ENCODE measurements at places on chromosomes 4 and X.

- no peak for DNase-seq
Measured at GRCh38 chr4:163367651-163368050, 24.0 kb downstream of the NPY5R start.

DNA sequence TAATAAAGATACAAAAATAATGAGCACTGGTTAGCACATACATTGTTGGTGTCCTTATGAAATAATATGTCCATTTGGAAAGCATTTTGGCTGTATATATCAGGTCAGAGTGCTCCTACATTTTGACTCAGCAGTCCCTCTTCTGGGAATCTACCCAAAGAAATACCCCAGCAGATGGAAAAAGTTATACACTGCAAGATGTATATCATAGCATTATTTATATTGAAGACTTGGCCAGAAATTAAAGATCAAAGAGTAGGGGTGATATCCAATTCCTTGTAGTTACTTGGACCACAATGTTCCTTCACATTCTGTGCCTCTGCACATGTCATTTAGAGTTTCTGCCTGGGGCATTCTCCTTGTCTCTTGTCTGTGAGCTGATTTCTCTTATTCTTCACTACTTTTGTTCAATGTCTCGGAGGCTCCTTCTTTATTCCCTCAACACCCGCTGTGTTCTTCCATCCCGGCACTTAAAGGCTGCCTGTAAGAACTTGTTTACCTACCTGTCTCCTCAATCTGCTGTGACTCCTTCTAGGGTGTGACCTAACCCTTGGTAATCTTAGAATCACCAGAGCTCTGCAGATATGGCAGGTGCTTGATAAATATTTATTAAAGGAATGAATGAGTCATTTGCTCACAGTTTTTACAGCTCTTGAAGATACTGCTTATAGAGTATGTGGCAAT, 3.1 kb upstream of the TSPAN5 start:
- no peak for DNase-seq

DNA sequence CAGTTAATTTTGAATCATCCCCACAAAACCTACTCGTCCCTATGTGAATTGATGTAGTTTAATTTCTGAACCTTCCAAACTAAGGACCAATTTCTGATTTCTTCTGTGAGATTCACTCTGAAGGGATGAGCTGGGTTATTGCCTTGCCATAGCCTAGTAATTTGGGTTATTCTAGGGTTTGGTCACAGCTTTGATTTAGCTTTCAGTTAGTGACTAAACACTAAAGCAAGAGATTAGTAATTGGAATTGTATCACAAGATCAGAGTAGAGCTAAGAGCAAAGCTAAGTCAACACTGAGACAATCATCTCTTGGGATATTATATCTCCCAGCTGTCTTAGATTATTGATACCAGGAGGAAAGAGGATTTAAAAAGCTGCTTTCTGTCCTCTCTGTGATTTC, 588.0 kb downstream of the CCSER1 start:
- DNase-seq = no peak

DNA sequence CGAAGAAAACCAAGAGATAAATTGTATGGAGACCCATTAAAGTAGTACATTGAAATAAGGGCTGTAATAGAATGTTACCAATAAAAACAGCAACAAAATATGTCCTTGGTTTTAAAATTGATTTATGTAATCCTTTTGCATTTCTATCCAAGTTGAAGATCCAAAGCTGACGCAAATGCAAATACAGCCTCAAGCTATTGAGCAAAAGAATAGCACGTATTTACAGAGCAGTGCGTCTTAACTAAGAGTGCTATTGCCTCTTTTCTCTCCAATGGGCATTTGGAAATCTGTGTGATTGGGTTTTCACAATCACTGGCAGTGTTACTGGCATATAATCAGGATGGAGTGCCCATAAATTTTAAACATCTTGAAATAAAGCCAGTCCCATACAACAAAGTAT, 417.4 kb downstream of the TLL1 start:
- no peak for DNase-seq

- peak; percentile 93 for DNase-seq
Measured at GRCh38 chr4:57077550-57078343, 32.4 kb downstream of the IGFBP7 start.

- no peak for DNase-seq
Measured at GRCh38 chrX:145886469-145886868, 68.8 kb downstream of the SLITRK2 start.

- DNase-seq = no peak
Measured at GRCh38 chr4:66501997-66502396, 831.7 kb upstream of the EPHA5 start.

DNA sequence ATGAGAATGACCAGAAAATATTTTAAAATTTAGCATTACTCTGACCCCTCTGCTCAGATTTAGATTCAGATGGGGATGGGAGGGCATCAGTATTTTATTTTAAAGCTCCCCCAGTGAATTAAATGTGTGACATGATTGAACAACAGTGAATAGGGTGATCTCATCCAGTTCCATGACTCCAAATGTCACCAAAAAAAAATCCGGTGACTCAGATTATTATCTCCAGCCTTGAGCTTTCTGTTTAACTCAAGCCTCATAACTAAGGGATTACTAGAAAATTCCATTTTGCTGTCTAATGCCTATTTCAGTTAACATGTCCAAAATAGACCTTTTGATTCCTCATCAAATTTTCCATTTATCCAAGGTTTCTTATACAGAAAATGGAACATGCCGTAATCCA, 121.8 kb upstream of the TMEM47 start:
- DNase-seq = peak; percentile 24

DNA sequence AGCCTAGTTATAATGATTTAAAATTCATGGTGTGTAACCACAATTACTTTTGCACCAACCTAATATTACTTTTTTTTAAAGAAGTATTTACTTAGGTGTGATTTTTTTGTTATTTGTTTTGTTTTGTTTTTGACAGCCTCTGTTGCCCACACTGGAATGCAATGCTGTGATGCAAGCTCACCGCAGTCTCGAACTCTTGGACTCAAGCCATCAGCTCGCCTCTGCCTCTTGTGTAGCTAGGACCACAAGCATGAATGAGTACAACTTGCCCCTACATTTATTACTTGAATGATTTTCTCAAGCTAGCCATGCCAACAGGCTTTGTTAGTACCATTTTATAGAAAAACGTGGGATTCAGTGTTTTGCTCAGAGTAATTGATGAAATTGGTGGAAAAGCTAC, 488.8 kb upstream of the CPEB2 start:
- peak; percentile 20 for DNase-seq

DNA sequence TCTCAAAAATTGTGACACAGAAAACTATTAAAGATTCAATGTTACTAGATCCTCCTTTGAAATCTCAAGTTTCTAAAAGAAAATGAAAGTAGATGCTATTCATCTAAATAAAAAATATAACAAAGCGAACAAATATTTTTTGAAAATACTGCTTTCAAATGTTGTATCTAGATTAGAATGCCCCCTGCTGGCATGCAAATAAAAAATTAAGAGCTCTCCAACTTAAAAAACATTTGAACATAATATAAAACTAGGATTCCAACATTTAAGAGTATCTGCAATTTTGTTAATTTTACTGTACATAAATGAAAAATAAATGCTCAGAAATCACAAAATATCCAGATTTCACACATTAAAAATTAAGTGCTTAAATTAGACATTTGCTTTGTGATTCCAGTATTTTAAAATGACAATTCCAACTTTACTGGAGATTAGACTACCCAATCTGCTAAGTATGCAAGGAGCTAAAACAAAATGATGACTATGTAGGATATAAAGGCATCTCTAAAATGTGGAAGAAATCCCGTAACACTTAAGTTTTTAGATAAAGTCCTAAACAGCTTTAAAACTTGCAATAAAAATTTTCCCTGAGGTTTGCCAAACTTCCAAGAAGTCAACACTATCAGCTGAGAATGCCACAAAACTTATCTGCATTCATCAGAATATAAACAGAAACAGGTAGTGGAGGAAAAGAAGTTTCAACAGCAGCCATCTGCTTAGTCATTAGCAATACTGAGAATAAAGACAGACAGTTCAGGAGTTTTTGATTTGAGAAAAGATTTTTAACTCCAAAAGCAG, 32.7 kb downstream of the DHX15 start:
- peak; percentile 39 for DNase-seq

DNA sequence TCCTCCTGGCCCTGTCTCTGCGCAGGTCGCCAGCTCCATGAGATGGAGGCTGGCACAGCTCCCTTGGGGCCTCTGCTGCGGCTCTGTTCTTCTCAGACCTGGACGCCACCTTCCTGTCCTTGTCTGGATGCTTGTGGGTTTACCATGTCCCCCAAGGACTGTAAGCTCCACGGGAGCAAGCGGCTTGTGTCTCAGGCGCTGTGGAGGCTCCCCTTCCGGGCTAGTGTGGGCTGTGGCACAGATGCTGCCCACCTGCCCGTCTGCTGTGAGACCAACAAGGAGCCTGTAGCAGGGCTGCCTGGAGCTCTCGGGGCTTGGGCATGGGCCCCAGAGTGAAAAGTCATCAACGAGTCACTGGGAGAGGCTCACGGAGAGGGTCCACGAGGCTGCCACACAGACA, 25.2 kb downstream of the NAT8L start:
- no peak for DNase-seq

GRCh38 chr4:140046016-140046415, 108.0 kb downstream of the MAML3 start:
- no peak for DNase-seq

DNA sequence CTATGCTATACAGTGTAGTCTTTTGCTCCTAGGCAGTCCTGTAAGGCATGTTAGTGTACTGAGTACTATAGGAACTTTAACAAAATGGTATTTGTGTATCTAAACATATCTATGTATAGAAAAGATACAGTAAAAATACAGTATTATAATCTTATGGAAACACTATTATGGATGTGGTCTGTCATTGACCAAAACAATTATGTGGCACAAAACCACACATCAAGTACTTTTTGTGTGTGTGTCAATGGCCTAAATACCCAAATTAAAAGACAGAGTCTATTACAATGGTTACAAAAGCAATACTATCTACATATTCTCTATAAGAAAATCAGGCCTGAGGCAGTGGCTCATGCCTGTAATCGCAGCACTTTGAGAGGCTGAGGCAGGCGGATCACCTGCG, 610.2 kb upstream of the NDST4 start:
- DNase-seq = no peak

- no peak for DNase-seq
Measured at GRCh38 chr4:121107507-121107906, 35.2 kb upstream of the NDNF start.

DNA sequence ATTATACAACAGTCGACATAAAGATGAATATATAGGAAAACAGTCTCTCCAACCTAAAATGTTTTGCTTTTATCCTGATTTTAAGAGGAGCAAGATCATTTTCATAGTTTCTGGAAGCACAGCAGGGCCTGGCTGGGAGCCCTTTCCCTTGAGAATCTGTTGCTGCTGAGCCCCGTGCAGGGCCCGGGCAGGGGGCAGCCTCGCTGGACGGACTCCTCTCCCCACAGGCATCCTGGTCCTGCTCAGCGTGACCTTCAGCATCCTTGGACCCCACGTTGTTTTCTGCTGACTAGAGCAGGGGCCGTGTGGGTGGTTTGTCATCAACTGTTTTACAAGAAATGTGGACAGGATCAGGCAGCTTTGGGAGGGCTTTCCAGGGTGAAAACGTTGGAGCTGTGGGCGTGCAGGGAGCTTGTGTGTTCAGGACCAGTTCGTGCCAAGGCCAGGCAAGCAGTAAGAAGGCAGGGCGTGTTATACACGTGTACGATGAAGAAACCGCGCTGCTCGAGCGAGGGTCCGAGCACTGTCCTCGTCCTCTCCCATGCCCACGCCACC, 25.0 kb downstream of the CPZ start:
- DNase-seq = no peak

DNA sequence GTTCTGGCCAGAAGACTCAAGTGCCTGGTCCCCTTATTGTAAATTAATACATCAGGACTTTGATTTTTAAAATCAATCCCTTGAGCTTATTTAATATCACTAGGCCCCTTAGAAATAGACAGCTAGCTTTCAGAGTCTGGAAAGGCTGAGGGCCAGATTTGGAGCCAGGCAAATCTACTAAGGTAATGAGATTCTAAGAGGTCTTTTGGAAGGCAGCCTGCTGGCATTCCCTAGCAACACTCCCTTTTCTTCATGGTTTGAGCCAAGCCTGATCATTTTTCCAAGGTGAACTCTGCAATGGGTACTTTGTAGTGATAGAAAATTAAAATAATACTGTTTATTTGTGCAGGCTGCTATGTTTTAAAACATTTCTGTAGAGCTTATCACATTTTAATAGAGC, 378.5 kb downstream of the FAT4 start:
- no peak for DNase-seq

DNA sequence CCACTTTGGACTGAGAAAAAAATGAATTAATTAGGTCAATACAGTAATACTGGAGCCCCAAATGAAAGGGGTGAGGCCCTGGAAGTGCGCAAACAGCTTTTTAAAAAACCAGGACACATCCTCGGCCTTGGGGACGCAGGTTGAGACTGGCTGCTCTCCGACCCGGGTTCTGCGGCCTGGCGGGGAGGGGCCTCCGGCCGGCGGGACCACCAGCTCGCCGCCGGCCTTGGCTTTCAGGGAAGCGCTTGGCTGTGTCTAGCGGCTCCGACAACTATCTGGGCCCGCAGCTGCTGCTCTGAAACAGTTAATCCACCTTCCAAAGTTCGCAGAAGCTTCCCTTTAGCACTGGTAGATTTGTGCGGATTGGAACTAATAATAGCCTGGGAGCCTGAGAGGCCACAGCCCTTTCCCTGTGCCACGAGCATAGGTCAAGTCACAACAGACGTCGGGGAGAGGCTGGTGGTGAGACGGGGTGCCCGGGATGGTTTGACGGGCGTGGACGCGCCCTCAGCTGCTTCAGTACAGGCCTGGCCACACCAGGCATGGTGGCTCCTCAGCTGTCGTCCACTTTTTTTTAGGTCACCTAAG, 1.1 kb upstream of the SEL1L3 start:
- DNase-seq = no peak

GRCh38 chr4:6999172-7000086, 43.7 kb upstream of the TADA2B start:
- no peak for DNase-seq

- no peak for DNase-seq
Measured at GRCh38 chr4:78721747-78722146, 54.4 kb upstream of the BMP2K start.

- peak; percentile 56 for DNase-seq
Measured at GRCh38 chrX:136867096-136867491, 13.4 kb downstream of the RBMX start.

DNA sequence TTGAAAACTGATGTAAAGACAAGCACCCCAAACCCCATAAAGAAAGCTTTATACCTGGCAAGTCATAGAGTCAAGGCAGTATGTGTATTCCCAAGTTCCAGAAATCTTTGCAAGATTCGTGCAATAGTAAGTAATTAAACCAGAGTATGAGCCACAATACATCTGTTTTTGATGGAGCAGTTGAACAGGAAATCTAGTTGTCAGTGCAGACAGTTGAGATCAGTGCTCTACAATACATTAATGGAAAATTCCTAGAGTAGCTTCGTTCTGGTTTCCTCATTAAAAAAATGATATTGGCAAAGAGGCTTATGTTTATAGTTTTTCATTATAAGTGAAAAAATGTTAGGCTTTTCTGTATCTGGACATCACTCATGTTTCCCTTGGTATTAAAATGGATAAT, 575.3 kb downstream of the TRIML1 start:
- DNase-seq = no peak

- peak; percentile 15 for DNase-seq
Measured at GRCh38 chr4:183326853-183327252, 4.6 kb upstream of the CLDN24 start.

GRCh38 chrX:142238536-142238935, 33.4 kb upstream of the MAGEC2 start:
- no peak for DNase-seq

- no peak for DNase-seq
Measured at GRCh38 chrX:48890934-48891401, 6.6 kb downstream of the TIMM17B start.

- DNase-seq = no peak
Measured at GRCh38 chr4:176799653-176800052, 6.9 kb upstream of the VEGFC start.

All from fibroblast of pulmonary artery (primary cell).